ENCODE measurements at places on chromosomes 16 and 17. TPM values are rescaled to one million over a fixed set of nuclear protein-coding genes. Genes with fewer than 3 reads are reported as not detected.

Gene CCL22
- not detected for total RNA-seq

Gene SULT1A3
- total RNA-seq = 2.5 TPM

- DNase-seq = no peak
Observed at GRCh38 chr17:58531661-58532554, 17.5 kb upstream of the MTMR4 start.

- no peak for DNase-seq
Observed at GRCh38 chr17:36791150-36791941, 145.9 kb upstream of the LHX1 start.

DNA sequence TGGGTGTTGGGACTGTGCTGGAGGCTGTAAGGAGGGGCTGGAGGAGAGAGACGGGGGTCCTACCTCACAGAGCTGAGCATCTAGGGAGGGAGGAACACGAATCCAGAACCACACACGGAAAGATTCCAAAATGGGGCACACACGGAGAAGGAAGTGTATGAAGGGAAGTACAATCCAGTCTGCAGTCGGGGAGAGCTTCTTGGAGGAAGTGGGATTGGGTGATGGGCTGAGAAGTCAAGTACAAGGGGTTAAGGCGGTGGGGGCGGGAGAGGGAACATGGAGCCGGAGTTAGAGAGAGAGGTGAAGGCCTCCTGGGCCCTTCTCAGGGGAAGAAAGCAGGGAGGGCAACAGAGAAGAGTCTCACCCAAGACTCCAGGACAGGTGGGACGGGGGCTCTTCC lies 107.5 kb upstream of the CREBBP start:
- DNase-seq = no peak

- DNase-seq = no peak
Observed at GRCh38 chr16:24051125-24051524, 205.0 kb upstream of the CACNG3 start.

Gene CCL14
- total RNA-seq = 21.8 TPM

DNA sequence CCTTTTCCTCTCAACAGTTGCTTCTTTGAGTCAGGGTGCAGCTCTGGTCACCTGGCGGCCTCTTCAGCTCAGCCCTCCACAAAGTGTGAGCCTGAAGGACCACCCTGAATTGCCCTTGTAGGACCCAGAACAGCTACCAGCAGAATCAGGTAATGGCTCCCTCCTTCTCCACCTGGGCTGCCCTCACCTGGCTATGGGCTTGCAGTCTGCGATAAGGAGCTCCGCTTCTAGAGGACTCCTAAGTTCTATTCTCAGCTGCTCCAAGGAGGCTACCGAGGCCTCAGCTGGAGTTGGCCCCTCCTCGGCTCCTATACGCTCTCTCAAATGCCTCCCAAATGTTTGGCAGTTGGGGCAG lies 13.4 kb downstream of the SMIM5 start:
- DNase-seq = no peak

DNA sequence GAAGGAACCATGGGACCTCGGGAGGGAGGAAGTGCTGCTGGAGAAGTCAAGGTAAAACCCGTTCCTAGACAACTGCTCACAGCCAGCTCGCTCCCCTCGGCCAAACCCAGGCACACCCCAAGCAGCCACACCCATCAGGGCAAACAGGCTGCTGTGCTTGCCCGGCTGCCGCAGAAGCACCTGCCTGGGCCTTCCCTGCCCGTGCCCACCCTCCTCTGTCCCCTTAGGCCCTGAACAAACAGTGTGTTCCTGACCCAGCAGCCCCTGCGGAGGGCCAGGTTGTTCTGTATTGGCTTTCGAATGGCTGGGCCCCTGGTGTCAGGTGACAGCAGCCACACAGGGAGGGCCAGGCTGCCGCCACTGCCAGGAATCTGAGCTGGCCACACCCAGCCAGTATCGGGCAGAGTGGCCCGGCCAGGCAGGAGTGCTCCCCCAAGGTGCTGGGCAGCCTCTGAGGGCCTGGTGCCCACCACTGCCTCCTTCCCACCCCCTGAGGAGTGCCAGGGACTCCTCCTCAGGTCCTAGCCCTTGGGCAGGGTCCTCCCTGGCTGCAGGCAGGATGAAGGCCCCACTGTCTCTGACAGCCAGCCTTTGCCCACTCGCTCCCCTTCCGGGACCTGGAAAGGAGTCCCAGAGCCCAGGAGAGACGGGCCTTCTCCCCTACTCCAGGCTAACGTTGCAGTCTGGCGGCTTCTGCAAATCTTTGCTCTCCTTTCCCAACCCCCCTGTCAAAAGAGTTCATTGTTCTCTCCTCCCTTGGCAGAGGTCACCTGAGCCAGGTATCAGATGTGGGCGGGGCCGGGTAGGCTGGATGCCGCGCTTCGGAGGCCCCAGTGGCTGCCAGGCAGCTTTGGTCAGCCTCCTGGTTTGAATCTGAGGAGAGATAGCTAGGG lies 24.0 kb downstream of the LLGL2 start:
- DNase-seq = no peak

- no peak for DNase-seq
Observed at GRCh38 chr16:21235199-21235585, 1.7 kb downstream of the ANKS4B start.

DNA sequence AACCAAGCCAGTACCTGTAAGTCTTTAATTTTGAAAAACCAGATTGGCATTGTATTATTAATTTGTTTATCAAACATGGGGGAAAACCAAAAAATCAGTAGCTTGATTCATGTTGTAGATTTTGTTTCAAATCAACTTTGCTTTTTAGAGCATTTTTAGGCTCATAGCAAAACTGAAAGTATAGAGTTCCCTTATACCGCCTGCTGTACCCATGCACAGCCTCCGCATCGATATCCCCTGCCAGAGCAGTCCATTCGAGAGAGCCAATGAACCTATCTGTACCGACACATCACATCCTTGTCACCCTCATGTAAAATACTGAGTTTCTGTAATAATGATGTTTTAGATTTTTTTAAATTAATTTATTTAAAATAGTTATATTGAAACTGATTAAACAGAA lies 16.2 kb upstream of the MRC2 start:
- DNase-seq = no peak

DNA sequence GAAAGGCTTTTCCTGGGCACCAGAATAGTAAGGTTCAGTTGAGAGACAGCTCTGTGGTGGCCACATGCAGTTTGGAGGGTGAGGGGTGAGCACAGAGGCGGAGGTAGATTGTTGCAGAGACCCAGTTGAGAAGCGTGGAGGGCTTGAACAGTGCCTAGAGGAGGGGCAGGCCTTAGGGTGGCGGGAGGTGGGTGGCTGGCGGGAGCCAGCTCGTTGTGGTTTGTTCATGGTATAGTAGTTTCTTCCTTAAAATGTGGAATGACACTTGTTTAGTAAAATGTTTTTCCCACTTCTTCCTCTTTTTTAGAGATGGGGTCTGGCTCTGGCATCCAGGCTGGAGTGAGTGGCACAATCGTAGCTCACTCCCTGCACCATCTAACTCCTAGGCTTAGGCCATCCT lies 14.2 kb downstream of the USP10 start:
- DNase-seq = no peak

DNA sequence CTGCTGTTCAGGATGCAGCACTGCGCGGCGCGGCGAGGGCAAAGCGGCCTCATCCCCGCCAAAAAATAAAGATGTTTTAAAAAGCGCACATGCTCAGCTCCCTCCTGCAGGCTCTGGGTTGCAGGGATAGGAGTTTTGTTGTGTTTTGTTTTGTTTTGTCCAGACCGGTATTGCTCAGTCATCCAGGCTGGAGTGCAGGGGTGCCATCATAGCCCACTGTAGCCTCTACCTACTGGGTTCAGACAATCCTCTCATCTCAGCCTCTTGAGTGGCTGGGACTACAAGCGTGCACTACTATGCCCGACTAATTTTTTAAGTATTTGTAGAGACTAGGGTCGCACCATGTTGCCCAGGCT lies 636 bp downstream of the WWOX start:
- no peak for DNase-seq

DNA sequence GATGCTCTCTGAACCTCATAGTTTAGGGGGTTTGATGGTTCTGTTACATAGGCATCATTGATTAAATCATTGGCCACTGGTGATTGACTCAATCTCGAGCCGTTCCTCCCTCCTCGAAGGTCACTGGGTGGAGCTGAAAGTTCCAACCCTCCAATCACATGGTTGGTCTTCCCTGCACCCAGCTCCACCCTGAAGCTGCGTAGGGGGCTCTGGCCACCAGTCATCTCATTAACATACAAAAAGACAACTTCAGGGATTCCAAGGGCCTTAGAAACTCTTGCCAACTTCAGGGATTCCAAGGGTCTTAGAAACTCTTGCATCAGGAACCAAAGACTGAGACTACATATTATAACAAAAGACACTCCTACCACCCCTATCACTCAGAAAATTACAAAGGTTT lies 306.5 kb upstream of the TNRC6C start:
- DNase-seq = no peak

Gene HIGD1B
- not detected for total RNA-seq

Gene SPAG5
- 58.3 TPM for total RNA-seq

Gene TEFM
- 11.7 TPM for total RNA-seq

DNA sequence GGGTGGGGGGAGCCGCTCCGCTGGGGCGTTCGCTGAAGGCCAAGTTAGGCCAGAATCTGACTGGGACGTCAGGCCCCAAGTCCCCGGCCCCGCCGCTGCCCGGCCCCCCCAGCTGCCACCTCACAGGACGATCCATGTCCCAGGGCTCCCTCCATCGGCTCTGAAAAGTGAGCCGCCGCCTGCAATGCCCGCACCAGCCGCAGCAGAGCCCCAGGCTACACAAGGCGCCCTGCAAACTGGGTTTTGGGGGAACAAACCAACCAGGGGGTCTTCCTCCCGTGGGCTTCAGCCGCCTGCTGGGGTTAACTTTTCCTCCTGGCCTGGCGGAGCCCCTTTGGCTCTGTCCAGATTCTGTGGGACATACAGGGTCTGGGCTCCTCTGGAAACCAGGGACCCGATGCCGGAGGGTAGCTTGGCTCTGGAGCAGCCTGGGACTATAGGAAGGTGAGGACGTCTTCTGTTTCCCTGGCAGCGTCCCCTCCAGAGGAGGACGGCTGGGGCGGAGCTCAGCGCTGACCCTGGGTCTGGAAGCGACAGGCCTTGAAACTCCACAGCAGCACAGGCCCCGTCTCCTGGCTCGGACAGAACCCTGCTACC lies 835 bp downstream of the NME4 start:
- no peak for DNase-seq

Gene TMEM132E
- not detected for total RNA-seq

Gene BRIP1
- 7.1 TPM for total RNA-seq

GRCh38 chr17:17343160-17343735 lies 40.1 kb downstream of the NT5M start:
- no peak for DNase-seq

Gene TP53I13
- 32.2 TPM for total RNA-seq

Gene CCDC43
- total RNA-seq = 42.3 TPM

GRCh38 chr17:73731733-73732132 lies 87.5 kb upstream of the SDK2 start:
- DNase-seq = no peak

DNA sequence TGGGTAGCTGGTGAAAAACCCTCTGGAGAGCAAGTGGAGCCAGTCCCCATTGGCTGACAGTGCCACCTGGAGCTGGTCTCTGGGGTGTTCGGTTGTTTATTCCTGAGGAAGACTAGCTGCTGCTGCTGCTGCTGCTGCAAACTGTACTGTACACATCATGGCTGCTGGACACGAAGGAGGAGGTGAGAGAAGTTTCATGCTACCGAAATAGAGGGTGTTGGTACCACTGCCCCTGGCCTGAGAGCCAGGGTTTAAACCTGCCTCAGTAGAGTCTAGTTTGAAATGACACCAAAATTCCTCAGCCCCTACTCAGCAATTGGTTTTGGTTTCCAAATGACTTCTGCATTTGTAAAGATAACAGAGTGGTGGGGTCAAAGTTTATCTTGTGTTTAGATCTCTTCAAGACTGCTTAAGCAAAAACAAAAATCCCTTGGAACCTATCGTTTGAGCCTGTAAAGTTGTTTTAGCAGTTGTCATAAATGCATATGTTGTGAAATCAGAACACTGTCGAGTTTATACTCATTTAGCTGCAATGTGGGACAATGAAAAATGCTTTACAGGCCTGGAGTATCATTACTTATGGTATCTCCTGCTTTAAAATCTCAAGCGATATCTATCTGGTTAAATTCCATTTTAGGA lies 40.8 kb downstream of the CYB5B start:
- DNase-seq = no peak

- no peak for DNase-seq
Observed at GRCh38 chr17:40485851-40486521, 15.4 kb downstream of the TNS4 start.

DNA sequence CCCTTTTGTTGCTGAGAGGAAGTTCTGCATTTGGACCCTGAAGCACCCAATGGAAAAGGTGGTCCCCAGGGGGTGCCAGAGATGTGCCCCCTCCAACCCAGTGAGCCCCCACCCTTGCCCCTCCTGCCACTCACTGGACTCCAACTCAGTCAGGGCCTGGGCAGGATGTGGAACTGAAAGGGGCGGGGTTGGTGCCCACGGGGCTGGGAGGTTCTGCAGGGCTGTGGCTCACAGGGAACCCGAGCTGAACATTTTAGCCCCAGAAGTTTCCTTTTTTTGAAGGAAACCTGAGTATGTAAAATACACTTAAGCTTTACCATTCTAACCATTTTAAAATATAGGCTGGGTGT lies 15.8 kb upstream of the OGFOD3 start:
- DNase-seq = no peak

Gene CDYL2
- 32.3 TPM for total RNA-seq

Gene TNK1
- total RNA-seq = 0.26 TPM

DNA sequence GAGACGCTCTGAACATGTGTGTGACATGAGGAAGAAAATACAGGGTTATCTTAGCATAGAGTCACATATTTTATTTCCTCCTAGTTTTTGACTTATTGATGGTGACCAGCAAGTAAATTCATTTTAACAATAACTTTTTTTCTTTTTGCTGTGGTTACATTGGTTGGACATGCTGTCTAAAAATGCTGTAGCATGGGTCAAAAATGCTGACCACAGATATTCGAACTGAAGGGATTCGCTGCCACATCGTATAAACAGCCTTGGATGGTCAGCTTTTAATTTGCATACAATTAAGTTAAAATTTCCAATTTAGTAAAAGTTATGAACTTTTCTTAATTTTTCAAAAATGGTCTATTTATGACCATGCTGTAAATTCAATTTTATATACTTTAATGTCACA lies 30.5 kb downstream of the RPGRIP1L start:
- no peak for DNase-seq

Data from pulmonary artery endothelial cell (primary cell).